ENCODE measurements at places on chromosomes 6 and 20. TPM values are rescaled to one million over a fixed set of nuclear protein-coding genes. Genes with fewer than 3 reads are reported as not detected.

Gene COQ3
- total RNA-seq = 4.3 TPM

Gene HEY2
- 2.4 TPM for total RNA-seq

Gene TDRD6
- total RNA-seq = 1.3 TPM

Gene SLC22A1
- 8.9 TPM for total RNA-seq

Gene ISM1
- total RNA-seq = 0.95 TPM

Gene THBS2
- total RNA-seq = 21.9 TPM

Gene SOX4
- 79.4 TPM for total RNA-seq
